ENCODE measurements at places on chromosomes 11 and 22.

DNA sequence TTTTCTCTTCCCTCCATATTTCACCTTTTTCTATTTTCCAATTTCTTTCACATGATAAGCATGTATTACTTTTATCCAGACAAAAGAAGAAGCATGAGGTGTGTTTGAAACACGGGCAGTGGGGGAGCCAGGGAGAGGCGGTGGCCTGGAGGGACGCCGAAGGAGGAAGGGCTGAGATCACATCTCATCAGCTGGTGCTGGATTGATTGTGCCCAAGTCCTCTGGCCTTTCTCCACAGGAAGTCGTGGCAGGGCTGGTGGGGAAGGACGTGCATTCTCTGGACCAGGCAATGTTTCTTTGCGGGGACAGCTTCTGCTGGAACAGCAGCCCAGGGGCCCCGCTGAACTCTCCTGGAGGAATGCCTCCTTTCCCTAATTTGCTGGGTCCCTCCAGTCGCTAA is 82.9 kb downstream of the MIAT start:
- no peak for DNase-seq

- DNase-seq = no peak
Measured at GRCh38 chr11:80929031-80929805, 1488.4 kb upstream of the TENM4 start.

DNA sequence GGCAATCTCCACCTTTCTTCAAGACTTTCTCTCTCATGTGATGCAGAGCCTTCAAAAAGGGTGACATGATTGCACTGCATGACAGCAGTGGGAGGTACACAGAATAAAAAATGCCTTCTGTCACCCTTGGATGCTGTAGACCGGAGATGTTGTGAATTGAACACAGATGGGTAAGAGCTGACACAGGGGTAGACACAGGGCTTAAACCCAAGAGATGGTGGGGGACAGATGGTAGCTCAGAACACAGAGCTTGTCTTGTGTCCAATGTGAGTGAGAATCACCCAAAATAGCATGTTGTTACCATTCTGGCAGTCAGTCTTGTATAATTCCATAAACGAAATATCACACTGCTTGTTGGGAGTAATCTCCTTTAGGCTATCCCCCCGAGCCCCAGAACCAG is 69.9 kb downstream of the JRKL start:
- DNase-seq = no peak

DNA sequence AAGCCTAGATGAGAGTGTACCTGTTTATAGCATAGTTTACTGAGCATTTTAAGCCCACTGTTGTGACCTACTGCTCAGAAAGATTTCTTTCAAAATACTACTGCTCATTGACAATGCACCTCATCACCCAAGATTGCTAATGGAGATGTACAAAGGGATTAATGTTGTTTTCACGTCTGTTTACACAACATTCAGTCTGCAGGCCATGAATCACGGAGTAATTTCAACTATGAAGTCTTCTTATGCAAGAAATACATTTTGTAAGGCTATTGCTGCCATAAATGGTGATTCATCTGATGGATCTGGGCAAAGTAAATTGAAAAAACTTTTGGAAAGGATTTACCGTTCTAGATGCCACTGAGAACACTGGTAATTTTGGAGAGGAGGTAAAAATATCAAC is 112.9 kb downstream of the KIF18A start:
- DNase-seq = no peak

DNA sequence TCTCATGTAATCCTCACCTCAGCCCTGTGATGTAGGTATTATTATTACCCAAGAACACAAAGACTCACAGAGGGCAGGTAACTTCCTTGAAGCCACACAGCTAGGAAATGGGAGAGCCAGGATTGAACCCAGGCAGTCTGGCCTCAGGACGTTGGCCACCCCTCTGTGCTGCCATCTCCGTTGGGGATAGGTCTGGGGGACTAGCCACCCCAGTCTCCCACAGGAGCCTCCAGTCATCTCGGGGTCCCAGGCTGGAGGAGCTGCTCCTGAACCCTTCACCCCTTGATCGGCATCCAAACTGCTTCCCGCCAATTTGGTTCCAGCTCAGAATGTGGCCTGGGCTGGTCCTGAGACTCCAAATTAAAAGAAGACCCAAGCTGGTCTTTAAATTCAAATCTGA is 10.4 kb upstream of the TCF20 start:
- DNase-seq = no peak

GRCh38 chr11:1740786-1741530 is 9.4 kb downstream of the IFITM10 start:
- no peak for DNase-seq

GRCh38 chr11:79059141-79059540 is 381.7 kb downstream of the TENM4 start:
- no peak for DNase-seq

- no peak for DNase-seq
Measured at GRCh38 chr11:115286614-115287013, 217.6 kb downstream of the CADM1 start.

GRCh38 chr11:11701070-11701469 is 79.3 kb upstream of the GALNT18 start:
- no peak for DNase-seq

GRCh38 chr11:119664063-119664572 is 64.9 kb downstream of the NECTIN1 start:
- no peak for DNase-seq

- no peak for DNase-seq
Measured at GRCh38 chr11:88494848-88495247, 157.3 kb upstream of the CTSC start.

Data from ovary (tissue), 10 donors.